ENCODE measurements at places on chromosomes 7 and 10.

GRCh38 chr10:74135452-74135851 lies 15.2 kb downstream of the AP3M1 start:
- DNase-seq = no peak

- no peak for DNase-seq
These were observed 159.5 kb upstream of the RHEB start for GRCh38 chr7:151679071-151679708.

GRCh38 chr7:25891591-25891990 lies 260.4 kb upstream of the NFE2L3 start:
- DNase-seq = no peak

- DNase-seq = no peak
These were observed 130.4 kb downstream of the PTPN20 start for GRCh38 chr10:47041396-47042198.

GRCh38 chr7:1100834-1101562 lies 13.1 kb downstream of the GPER1 start:
- no peak for DNase-seq

DNA sequence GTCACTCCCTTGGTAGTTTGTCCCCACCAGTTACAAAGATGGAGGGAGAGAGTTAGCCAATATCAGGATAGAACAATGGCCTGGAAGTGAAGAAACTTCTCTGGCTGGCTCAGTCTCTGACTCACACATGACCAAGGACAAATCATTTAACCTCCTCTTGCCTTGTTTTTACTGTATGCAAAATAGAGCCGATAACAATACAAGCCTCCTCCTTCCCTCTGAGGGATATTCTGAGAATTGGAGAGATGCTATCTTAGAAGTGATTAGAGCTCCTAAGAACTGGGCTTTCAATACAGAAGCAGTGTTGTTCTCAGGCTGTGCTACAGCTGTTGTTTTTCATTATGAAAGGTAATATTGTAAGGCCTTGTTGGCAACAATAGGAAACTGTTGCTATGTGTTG lies 87.7 kb upstream of the EGR2 start:
- DNase-seq = no peak

GRCh38 chr10:48463318-48464003 lies 141.4 kb downstream of the ARHGAP22 start:
- no peak for DNase-seq

DNA sequence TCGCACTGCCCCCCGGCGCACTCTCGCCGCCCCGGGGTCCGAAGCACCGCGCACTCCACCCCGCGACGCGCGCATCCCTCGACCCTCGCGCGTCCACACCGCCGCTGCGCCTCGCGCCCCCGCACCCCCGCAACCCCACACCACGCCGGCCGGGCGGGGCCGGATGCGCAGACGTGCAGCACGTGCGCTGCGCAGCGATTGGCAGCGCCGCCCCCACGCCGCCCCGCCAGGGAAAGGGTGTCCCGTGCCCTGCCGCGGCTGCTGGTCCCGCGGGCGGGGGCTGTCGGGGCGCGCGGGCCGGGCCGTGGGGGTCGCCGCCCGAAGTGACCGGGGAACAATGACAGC lies 53.7 kb upstream of the KDM7A start:
- peak; percentile 69 for DNase-seq

GRCh38 chr7:2409745-2410414 lies 6.5 kb downstream of the CHST12 start:
- DNase-seq = no peak

DNA sequence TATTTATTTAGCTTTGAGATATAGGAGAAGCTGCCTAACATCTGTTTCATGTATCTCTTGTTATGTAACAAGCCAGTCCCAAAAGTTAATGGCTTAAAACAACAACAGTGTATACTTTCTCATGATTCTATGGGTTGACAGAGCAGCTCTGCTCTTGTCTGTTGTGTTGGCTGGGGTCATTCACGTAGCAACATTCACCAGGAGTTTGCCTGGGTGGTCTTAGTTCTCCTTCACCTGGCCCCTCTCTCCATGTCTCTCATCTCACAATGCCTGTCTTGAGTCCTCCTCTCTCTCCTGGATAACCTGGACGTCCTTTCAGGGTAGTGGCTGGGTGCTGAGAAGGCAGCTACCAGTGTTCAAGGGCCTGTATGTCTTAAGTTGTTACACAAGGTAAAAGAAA lies 27.5 kb downstream of the INPP5F start:
- DNase-seq = no peak

- DNase-seq = no peak
These were observed 305.1 kb downstream of the RPS24 start for GRCh38 chr10:78338717-78339116.

DNA sequence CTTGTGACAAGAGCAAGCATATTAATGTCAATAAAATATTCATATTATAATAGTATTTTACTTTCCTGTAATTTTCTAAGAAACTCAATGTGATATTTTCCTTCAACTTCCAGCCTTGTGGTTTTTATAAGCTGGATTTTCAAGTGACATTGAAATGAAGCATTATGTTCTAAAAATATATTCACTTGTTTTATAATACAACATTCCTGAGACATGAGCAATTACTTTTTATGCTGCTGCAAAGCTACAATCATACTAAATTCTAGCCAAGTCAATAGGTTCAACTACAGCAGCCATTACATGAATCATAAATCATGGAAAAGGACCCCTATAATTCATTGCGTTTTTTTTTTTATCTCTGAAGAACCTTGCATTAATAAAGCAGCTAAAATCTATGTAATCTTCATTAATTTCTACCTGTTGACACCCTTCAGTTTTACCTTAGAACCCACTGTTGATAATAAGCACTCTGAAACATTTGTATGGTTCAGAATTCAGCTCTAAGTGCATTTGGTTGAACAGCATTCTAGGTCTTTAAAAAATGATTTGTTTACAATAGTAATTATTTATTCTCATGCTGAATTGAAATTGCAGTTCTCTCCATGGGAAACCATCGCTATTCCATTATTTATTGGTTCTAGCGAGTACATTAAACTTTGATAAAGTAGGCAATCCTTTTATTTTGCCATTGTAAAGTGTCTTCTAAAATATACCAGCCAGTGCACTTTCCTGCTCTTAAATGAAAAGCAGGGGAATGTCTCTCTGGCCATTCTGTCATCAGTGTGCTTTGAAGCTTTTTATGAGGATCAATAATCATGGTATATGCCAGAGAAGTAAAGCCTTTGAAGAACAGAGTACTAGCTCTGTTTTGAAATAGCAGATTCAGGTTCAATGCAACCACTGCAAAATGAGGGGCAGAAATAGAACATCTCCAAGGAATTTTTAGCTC lies 132.6 kb downstream of the GNAT3 start:
- DNase-seq = no peak

GRCh38 chr7:66013938-66014337 lies 31.9 kb upstream of the GUSB start:
- DNase-seq = no peak

DNA sequence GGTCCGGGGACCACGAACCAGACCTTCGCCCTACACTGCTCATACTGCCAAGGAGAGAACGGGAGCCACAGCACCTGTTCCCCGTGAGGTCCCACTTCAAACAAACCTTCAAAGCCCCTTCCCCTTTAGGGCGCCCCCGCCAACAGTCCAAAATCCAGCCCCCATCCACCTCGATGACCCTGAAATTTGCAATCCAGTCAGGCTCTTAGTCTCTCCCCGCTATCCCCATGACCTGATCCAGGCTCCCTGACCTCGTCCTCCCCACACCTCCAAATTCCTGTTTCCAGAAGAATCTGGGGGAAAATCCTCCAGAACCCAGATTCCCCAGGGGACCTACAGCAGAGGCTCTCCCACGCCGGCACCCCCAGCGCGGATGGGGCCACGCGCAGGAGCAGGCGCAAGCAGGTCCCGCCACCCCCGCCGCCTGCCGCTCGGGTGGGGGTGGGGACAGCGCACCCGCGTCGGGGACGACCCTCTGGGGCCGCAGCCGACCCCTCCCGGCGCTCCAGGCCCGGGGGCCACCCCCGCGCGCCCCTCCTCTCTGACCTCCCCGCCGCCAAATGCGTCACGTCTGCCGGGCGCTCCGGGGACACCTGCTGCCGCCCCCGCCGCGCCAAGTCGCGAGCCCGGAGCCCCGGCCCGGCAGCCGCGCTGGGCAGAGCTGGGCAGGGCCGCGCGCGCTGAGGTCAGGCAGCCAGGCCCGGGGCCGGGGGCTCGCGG lies 753 bp downstream of the CAMK2B start:
- no peak for DNase-seq

DNA sequence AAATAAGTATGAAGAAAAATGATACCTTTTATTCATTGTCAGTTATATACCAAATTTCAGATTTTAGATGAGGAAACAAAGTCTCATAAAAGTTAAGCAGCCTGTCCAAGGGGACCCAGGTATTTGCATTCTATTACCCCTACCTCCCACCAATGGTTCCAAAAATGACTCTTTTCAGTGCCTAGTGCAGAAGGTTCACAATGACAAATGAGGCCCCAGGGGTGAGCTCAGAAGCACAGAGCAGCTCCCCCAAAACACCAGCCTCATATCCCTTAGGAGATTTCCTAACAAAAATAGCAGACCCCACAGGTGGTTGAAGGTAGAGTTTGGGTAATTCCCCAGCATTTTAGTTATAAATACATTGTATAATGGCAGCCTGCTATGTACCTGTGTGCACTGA lies 168.6 kb downstream of the REEP3 start:
- no peak for DNase-seq

DNA sequence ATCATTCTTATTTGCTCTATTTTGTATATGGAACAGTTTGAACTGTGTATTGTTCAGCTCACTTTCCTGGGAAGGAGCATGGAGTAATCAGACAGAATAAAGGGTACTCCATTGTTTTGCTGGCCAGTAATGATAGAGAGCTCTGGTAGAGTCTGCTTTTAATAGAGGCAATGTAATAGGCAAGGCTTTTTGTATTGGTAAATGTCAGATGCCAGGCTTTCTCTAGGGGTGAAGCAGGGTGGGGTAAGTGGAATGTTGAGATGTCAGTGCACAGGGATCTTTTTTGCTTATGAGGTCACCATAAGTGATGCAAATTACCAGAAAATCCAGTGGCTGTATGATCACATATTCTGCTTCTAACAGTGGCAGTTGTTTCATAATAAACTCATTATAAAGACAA lies 1088.3 kb upstream of the SORCS1 start:
- no peak for DNase-seq

- DNase-seq = no peak
These were observed 2.0 kb downstream of the ST7 start for GRCh38 chr7:116955340-116955739.

DNA sequence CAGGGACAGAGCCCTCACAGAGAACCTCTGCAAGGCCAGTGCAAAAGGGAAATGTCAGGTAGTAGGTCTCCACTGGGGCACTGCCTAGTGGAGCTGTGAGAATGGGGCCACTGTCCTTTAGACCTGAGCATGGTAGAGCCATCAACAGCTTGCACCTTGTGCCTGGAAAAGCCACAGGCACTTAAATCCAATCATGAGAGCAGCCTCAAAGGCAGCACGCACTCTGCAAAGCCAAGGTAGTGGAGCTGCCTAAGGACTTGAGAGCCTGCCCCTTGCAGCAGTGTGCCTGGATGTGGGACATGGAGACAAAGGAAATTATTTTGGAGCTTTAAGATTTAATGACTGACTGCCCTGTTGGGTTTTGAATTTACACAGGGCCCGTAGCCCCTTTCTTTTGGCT lies 918.5 kb upstream of the POT1 start:
- DNase-seq = no peak

- no peak for DNase-seq
These were observed 1.1 kb upstream of the SFTPA2 start for GRCh38 chr10:79561257-79561656.

- no peak for DNase-seq
These were observed 295.0 kb downstream of the BICC1 start for GRCh38 chr10:58807629-58808022.

- no peak for DNase-seq
These were observed 181.3 kb downstream of the MAGI2 start for GRCh38 chr7:79272066-79272669.

DNA sequence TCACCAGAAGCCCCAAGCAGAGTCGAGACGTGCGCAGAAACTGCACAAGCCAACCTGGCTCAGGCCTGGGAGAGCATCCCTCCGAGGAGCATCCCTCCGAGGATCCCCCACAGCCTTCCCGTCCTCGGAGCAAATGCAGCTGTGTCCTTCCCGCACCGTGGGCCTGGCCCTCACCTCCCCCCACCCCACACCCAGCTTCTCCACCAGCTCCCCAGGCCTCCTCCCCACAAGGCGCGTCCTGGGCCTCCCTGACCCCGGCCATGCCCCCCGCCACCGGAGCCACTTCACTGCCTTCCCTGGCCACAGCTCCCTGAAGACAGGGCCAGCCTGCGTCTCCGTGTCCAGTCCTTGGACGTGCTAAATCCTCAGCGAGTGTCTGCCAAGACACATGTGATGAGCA lies 60.6 kb downstream of the PTPRN2 start:
- DNase-seq = no peak

DNA sequence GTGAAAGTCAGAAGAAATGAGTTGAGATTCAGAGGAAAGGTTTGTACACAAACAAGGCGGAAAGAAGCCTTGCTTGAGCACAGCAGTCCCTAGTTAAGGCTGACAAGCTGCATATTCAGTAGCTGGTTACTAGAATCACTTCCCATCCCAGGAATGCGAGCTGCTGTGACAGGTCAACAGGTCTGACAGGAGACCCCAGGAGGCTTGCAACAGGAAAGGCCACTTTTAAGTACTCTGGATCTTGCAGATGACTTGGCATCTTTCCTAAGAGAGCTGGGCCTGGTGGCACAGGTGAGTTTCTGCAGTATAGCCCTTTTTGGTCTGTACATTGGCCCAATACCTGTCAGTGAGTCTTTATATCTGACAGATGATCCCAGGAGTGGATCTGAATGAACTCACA lies 35.7 kb upstream of the UNC5B start:
- no peak for DNase-seq

GRCh38 chr7:112162142-112162766 lies 43.9 kb downstream of the DOCK4 start:
- no peak for DNase-seq

GRCh38 chr10:49596836-49597235 lies 13.3 kb upstream of the SLC18A3 start:
- no peak for DNase-seq

DNA sequence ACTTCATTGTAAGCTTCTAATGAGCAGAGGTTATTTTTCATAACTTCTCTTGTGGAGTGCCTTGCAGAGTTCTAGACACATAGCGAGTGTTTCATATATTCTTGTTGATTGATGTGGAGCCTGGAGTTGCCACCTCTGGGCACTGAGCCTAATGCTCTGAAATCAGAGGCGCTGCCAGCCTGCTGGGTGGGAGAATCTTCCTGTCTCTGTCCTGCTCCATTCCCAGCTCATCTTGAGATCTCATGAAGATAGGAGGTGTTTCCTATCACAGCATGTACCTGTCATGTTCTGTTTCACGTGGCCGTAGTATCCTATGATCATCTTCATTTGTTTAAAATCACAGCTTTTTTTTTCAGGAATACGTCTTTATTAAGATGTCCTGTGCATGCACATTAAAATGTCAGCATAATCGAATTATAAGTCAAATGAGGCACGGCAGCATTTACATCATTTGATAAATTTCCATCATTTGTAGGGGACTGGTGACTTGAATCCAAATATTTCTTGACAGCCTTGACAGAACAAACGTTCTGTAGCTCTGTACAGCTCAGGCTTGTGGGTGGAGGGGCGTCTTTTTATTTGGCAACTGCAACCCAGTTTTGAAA lies 393.0 kb downstream of the PHTF2 start:
- DNase-seq = no peak

- DNase-seq = no peak
These were observed 351.2 kb downstream of the DNAJB6 start for GRCh38 chr7:157687845-157688532.
